Astrocyte of the spinal cord (primary cell): ENCODE measurements at places on chromosomes 5 and 9.

DNA sequence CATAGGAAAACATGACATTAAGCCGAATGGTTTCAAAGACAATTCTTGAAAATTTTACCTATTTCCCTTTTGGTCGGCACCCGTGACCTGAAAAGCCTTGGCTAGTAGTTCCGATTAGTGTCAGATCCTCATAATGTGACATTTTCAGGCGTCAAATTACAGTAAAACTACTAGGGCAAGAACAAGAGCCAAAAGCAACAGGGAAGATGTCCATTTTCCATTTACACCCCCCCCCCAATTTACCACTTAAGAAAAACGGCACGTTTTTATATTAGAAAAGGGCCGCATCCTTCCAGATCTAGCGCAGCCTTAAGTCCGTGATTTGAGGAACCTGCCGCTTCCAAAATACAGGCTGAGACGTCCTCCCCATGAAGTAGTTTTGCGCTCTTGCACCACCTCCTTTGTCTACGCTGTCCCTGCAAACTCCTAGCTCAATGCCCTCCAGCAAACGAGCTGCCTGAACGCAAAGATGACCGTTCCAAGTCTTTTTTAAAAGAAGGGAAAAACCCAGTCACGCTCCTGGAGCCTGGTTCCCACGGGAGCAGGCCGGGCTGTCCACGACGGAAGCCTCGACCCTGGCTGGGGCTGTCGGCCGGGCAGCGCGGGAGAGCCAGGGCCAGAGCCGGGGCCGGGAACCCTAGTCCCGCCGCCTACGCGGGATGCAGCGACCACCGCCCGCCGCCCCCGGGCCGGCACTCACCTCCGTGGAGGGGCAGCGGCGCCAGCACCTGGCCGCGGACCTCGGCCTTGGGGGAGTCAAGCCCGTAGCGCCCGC is 616 bp downstream of the RNF130 start:
- peak; percentile 50 for DNase-seq

DNA sequence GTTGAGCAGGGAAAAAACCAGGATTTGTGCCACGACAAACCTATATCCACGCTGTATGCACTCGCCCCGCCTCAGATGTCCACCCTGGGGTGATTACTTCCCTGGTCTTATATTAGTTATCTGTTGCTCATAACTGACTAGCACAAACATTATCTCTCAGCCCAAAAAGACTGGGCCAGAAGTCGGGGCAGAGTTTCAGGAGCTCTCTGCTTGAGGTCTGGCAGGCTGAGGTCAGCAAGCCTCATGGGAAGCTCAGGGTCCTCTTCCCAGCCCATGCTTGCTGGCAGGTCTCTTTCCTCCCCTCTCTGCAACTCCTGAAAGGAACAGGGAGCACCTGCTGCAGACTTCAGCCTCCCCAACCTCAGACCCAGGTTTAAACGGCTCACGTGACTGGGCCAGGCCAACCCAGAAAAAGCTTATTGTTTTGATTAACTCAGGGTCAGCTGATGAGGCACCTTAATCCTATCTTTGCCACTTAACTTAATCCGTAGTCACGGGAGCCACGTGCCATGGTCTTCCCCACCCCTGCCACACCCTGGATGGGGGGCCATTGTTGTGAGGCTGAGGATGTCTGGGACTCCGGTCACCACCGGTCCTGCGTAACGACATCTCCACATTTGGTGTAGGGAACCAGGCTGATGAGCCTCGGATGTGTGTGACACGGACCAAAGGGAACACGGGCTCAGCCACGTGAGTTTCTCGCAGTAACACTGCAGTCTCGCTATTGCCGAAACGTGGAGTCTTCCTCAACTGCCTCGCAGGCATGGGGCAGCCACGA is 123.7 kb upstream of the IRX4 start:
- DNase-seq = no peak

- DNase-seq = no peak
Observed at GRCh38 chr5:142542078-142542477, 143.8 kb downstream of the FGF1 start.

DNA sequence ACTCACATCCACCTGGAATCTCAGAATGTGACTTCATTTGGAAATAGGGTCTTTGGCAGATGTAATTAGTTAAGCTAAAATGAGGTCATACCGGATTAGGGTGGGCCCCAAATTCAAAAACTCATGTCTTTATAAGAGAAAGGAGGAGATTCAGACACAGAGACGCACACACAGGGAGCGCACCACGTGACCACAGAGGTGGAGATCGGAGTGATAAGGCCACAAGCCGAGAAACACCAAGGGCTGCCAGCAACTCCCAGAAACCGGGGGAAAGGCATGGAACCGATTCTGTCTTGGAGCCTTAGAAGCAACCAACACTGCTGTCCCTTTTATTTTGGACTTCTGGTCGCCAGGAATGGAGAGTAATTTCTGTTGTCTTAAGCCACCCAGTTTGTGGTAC is 31.8 kb upstream of the LMX1B start:
- DNase-seq = no peak

- DNase-seq = peak; percentile 34
Observed at GRCh38 chr5:11482011-11482410, 422.2 kb downstream of the CTNND2 start.

DNA sequence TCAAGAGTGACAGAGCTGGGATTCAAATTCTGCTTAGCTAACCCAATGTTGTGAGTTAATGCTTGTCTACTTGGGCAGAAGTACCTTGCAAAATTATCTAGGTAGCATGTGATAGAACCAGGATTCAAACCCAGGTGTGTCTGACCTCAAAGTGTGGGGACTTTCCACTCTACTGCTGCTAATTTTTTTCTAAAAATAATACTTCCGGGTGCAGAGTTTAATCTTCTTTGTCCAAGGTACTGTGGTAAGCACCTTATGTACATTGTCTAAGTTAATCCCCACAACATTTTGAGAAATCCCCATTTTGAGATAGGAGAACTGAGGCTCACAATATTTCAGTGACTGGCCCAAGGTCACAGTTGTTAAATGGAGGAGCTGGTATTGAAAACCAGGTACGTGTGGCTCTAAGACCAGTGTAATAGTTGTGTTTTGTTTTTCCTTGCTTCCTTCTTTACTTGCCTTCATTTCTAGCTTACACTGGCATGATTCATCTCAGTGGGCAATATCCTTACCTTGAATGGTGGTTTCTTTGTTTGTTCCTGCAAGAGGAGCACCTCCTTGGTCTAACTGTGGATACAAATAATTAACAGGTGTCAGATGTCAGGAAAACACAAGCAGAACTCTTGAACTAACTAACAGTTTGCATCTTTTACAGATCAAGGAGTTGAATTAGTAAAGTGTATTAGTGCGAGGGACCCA is 7.5 kb downstream of the ALDOB start:
- DNase-seq = no peak

GRCh38 chr9:93139365-93140182 is 5.5 kb upstream of the NINJ1 start:
- DNase-seq = no peak

GRCh38 chr9:94655739-94656138 is 16.4 kb upstream of the FBP1 start:
- no peak for DNase-seq

DNA sequence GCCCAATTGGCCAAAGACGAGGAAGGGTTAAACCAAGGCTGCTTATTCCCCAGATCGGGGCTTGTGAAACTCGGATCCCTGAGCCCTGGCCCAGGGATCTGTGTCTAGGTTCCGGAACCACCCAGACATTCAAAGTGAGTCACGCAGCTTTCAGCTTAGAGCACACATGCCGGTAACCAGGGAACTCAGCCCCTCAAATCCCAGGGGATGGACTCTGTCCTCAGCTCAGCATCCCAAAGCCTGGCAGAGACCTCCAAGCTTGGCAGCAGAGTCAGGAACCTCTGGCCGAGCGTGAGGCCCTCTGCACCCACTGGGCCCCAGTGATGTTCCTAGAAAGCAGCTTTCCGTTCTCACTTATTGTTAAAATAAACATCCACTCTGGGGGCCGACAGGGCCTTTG is 5.1 kb downstream of the PNPLA7 start:
- peak; percentile 17 for DNase-seq

DNA sequence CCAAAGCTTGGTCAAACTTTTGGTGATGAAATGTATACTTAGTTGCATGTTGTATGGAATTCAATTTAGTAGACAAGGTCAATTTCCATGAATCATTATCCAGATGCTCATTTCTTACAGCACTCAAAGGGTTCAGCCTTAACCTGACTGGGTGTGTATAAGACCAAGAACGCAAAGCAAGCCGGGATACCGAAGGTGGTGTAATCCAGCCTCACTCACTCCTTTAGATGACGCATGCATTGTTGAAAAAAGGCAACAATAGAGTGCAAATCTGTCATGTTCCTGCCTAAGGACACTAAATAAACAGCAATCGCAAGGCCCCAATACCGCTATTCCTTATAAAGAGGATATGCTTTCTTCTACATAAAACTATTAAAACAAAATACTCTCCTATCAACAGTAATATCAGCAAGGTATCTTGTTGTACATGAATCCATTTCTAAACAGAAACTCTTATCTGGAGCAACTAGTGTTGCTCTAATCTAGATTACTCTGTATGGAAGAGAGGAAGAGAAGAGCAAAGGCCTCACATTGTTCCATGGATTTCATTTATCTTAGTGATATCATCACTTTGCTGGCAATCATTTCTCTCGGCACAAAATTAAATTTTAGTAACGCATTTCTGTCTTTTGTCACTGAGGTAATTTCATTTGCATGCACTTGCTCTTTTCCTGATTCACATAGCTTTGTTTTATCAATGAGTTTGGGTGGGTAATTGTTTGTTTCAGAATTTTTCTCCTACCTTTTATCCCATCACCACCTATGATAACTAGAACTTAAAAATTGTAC is 96.2 kb downstream of the PLK2 start:
- DNase-seq = no peak

DNA sequence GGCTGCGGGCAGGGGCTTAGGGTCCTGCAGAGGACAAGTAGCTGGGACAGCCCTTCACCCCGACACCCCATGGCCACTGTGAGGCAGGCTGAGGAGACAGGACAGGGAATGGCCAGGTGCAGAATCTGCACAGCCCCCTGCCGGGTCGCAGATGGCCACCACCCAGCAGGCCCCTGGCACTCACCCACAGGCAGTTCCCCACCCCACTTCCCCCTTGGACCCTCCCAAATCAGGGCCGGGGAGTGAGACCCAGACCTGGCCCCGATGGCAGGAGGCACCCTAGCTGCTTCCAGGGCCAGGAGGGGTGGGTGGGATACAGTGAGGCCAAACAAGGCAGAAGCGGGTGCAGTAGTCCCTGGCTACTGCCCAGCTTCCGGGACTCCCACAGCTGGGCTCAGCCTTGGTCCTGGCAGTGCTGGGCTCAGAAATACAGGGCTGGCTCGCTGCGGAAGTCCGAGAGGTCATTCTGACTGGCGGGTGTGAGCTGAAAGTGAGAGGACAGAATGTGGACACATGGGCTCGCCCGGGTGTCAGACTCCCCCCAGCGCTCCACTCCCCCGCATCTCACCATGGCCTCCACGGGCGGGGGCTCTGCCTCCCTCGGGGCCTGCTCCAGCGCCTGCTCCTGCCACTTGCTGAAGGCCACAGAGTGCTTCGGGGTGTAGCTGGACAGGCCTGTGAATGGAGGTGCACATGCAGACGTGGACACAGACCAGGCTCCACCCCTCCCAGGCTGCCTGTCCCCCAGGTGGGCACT is 3.4 kb downstream of the SSNA1 start:
- DNase-seq = no peak

DNA sequence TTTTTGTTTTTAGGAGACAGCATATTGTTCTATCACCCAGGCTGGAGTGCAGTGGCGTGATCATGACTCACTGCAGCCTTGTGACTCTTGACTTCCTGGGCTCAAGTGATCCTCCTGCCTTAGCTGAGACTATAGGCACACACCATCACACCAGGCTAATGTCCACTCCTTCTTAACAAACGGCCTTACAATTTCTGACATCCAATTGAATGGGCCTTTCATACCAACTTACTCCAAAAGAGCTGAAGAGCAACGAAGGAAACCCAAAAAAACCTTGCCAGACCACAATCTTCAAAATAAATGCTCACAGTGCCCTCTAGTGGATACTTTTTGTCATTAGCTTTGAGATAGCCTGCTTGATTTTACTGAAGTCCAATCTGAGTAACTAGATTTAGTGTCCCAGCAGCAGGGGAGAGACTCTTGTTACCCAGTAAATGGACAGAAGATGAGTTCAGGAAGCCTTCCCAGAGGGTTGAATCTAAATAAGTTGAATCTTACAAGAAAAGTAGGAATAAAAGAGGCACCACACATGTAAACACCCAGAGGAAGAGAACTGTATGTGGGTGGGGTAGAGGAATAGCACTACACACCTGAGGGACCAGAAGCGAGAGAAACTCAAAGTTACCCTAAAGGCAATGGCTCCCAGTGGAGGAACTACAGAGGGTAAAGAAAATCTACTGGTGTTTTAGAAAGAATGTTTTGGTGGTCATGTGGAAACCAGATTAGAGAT is 9.3 kb downstream of the ZNF622 start:
- DNase-seq = peak; percentile 83

DNA sequence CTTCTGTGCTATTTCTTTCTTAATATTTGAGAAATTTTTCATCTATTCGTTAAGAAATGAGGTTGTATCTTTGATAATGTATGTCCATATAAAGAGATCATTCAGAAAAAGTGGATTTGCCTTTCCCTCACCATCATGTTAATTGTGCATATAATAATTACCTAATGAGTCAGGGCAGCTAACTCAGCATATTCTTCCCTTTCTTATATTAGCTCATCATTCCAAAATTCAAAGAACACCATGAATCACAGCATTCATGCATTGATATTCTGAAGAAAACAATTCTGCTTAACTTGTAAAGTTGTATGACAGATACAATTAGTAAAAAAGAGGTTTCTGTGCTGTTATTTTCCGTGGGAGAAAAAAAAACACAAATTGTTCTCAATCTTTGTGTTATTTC is 630.6 kb downstream of the TLE1 start:
- no peak for DNase-seq

DNA sequence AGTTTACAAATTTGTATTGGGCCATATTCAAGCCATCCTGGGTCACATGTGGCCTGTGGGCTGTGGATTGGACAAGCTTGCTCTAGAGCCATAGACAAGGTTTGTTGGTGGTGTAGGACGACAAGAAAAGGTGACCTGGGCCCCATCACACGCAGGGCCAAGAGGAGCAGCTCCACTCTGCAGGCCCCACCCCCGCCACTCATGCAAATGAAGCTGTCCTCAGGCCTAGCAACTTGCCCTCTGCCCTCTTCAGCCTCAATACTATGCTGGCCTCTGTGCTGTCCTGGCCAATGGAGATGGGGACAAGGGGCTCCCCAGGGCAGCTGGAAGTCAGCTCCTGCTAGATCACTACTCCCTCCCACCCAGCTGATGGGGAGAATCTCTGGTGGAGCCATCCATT is 55.2 kb upstream of the TMEM252 start:
- DNase-seq = no peak

- no peak for DNase-seq
Observed at GRCh38 chr5:151471276-151471675, 23.9 kb downstream of the SLC36A1 start.

GRCh38 chr5:151214614-151215545 is 9.0 kb downstream of the CCDC69 start:
- no peak for DNase-seq

DNA sequence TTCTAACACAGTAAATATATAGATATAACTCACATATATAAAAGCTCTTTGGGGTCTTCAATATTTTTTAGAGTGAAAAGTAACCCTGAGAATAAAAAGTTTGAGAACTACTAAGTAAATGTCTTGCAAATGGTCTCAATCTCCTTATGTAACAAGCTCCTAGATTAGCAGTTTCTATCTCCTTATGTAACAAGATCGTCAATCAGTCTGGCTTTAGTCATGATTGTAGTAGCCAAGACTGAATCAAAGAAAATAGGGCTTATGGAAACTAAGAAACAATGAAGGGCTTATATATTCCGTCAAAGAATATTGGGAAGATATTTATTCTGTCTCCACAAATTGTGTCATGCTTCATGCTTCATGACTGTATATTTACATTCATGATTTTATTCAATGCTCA is 22.4 kb upstream of the FREM1 start:
- no peak for DNase-seq
